Caki2 (cell line): ENCODE measurements at places on chromosomes 6 and 20. TPM values are rescaled to one million over a fixed set of nuclear protein-coding genes. Genes with fewer than 3 reads are reported as not detected.
A peak's percentile ranks its signal among the peaks of the same experiment; 100 is the strongest.

DNA sequence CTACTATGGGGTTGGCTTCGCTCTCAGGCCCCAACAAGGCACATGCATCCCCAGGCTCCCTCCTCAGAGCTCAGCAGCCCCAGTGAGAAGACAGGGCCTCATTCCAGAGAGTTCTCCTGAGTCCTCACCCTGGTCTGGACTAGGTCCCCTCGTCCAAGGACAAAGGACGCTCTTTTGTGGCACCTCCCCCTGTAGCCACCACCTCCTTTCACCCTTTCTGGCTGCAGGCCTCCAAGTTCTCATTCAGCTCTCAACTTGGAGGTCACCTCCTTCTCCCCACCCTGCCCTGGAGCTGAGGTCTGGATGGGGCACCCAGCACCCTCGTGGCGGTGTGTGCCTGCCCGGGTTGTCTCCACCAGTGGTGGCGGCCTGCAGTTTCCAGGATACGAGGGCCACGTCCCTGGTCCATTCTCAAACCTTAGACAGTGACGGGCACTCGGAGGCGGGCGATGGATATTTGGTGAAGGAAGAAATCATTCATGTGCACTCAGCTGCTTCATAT lies 2.5 kb downstream of the UNC93A start:
- no peak for DNase-seq

PEX6 gene
- 29.2 and 31.4 TPM in 2 replicates for total RNA-seq

- DNase-seq = peak; percentile 84
Observed at GRCh38 chr6:42166444-42167141, 6.6 kb upstream of the GUCA1A start.

DNA sequence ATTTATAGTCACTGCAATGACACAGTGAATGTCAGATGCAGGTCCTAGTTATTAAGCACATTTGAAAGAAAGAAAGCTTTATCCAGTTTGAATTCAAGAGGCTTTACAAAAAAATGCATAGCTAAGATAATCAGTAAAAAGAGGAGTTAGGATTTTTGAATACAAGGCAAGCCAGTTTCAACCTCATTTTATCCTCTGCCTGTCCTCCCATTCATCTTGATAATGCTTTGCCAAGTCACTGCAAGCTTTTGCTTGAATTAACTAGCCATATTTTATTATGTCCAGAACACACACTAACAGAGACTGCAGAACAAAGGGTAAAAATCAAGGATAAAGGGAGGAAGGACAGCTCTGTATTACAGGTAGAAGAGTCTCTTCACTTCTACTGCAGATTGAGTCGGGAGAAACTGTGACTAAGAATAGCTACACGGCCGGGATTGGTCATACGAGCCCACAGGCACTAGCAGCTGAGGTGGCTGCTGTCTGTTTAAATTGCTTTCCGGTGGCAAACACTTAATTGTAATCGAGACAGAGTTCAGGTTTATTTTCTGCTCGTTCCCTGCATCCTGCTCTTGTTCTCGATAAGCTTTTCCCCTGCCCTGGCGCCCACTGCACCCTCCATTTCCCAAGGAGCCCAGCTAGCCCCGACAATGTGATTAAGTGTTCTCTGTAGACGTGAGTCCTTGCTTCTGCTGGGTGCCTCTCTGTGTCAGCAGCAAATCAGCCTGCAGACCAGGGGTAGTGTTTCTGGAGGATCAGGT lies 30.5 kb upstream of the AKAP12 start:
- no peak for DNase-seq

MLN gene
- not detected in 2 replicates for total RNA-seq
